ENCODE measurements at places on chromosomes 6 and 20.

- DNase-seq, result no peak
Measured at GRCh38 chr6:101397199-101397598, 3.7 kb downstream of the GRIK2 start.

GRCh38 chr6:105536961-105537360 lies 134.1 kb upstream of the PREP start:
- no peak for DNase-seq

DNA sequence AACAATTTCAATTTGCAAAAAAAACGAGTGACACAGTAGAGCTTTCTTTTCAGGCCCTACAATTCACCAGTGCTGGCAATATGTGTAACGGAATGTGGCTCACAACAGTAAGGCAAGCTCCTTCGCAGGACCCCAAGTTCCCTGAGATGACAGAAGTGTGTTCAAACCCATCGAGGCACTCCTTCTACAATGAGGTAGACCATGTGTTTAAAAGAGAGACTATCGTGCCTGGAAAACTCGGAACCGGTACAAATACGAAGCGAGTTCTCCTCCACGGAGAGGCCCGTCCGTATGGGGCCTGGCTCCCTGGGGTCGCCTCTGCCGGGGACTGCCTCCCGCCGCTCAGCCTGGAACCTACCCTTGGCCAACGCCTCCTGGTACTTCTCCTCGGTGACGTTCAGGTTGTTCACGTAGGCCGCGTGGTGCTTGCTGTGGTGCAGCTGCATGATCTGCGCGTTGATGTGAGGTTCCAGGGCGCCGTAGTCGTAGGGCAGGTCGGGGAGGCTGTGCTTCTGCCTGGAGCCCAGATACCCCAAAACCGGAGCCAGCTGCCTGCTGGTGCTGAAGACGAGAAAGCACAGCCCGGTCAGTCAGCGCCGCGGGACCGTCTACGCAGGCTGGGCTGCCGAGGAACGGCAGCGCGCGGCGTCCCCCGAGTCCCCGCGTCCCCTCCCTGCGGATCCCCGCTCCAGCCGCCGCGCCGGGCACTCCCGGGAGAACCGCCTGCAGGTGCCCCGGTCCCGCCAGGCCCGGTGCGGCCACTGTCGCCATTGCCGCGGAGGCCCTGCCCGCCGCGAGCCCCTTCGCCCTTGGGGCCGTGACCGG lies 526 bp downstream of the SOD2 start:
- peak; percentile 58 for DNase-seq

- no peak for DNase-seq
Measured at GRCh38 chr6:33934731-33935270, 131.0 kb upstream of the MLN start.

GRCh38 chr20:14453259-14453658 lies 115.8 kb upstream of the FLRT3 start:
- DNase-seq, result no peak

DNA sequence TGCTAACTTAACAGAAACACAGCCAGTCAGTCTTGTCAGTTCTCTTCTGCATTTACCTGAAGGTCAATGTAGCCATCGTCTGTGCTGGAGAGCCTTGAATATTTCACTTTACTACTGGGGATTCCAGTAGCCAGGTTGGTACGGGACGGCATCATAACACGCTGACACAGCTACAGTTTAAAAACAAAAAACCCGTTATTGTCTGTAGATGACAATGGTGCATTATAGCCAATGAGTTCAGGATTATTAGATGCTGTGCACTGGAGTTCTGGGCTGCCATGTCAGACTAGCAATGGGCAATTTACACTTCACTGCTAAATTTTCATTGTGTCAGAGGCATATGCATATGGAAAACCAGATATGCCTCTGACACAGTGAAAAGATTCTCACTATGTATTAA lies 10.5 kb downstream of the PCNA start:
- no peak for DNase-seq

DNA sequence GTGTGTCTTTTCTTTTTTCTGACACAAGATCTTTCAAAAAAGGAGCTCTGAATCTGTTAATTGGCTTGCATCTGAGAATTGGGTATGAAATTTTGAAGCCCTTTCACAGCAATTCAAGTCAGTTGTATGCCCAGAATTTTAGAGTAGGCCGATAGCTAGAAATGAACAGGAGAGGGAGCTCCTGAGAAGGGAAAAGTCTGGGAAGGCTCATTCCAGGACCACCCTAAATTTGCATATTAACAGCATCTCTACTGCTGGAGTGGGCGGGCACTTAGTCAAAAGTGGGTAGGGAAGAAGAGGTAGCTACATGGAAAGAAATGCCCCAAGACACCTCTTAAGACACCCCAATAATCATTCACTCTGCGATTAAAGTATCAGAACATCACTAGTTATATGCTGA lies 928.3 kb downstream of the TBC1D32 start:
- no peak for DNase-seq

GRCh38 chr6:128966934-128967333 lies 84.0 kb downstream of the LAMA2 start:
- DNase-seq, result no peak

- no peak for DNase-seq
Measured at GRCh38 chr6:43339168-43339567, 30.3 kb downstream of the ZNF318 start.

DNA sequence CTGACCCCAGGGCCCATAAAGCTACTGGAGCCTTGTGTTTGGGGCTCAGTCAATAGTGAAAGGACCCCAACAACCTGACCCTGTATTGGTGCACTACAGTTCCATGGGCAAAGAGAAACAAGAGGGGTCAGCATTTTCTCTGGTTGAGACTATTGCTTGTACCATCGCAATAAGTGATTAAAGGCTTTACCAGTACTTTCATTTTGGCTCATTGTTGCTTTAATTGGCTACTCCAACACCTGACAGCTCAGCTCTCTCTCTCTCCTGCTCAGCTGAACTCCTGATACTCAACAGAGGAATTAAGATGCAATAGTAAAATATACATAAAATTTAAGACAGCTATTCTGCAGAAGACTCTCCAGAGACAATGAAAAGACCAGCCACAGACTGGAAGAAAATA lies 17.8 kb downstream of the CD93 start:
- no peak for DNase-seq

DNA sequence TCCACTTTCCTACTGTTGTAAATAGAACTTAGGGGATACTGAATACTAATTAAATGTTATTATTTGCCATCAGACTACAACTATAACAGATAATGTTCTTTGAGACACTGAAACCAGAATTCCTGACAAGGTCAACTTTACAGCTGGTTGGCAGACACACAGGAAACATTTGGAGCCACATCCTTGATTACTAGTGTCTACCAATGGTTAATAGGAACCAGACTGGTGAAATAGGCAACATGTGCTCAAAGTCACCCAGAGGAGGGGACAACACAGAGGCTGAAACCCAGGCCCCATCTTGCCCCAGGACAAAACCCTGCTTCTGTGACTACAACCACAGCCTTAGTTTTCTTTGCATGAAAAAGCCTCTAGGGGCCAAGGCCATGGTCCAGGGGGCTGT lies 47.8 kb upstream of the NT5E start:
- DNase-seq, result no peak

DNA sequence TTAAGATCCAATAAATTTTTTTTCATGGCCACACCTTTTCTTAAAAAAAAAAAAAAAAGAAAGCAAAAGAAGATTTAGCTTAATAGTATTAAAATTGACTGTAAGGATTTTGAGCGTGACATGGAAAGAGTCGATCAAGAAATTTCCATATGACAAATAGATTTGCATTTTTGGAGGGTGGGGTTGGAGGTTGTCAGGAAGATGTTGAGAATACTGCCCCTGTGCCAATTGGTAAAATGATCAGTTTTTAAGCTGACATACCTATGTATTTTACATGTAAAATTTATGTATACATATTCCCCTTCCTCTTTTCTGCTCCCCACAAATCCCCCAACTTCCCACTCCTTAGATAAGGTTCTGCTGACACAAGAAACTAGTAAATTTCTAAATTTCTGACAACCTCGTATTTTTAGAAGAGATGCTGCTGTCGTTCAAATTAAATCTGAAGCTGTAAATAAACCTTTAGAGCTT lies 520.9 kb downstream of the CD83 start:
- DNase-seq, result no peak

- no peak for DNase-seq
Measured at GRCh38 chr6:112332274-112332673, 14.9 kb upstream of the RFPL4B start.

DNA sequence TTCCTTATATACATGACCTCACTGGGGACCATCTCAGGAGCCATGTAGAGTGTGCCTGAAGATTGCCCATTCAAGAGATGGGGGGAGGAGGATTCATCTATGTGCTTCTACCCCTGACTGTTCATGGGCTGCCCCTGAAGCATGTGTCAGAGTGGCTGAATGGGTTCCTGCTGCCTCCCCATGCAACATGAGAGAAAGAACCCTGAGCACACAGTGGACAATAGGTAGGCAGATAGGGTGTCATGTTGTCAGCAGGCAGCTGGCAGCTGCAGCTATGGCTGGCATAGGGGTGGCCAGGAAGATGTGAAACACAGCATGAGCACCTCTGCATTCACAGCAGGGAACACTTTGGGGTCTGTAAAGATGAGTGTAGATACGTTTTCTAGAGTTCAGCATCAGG lies 208.4 kb upstream of the CNR1 start:
- DNase-seq, result no peak

- no peak for DNase-seq
Measured at GRCh38 chr20:62489186-62489931, 13.6 kb upstream of the GATA5 start.

GRCh38 chr6:149445573-149445972 lies 39.2 kb downstream of the ZC3H12D start:
- DNase-seq, result no peak

All from stimulated activated naive CD4-positive, alpha-beta T cell treated with Interleukin-2 at 50 U/mL for 16 hours (primary cell).